ENCODE measurements at places on chromosomes 5 and 9.

DNA sequence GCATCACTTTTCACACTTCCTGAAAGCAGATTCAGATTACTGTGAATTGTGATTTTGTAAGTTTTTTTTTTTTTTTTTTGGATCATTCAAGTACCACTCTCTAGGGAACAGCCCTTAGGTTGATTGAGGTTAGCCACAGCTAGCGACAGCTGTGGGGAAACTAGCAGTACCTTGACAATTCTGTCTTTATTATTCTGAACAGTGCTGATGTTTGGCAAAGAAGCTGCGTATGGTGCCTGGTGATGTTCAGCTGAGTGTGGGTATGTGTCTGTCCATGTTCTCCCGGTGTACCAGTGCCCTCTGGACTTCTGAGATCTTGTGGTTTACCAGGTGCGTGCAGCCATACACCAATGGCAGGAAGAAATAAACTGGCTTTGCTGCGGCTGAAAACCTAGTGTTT lies 117.3 kb upstream of the PLPPR1 start:
- no peak for DNase-seq

GRCh38 chr9:28758341-28758740 lies 1185.1 kb upstream of the C9orf72 start:
- no peak for DNase-seq

GRCh38 chr5:181052672-181053487 lies 12.8 kb downstream of the BTNL9 start:
- no peak for DNase-seq

DNA sequence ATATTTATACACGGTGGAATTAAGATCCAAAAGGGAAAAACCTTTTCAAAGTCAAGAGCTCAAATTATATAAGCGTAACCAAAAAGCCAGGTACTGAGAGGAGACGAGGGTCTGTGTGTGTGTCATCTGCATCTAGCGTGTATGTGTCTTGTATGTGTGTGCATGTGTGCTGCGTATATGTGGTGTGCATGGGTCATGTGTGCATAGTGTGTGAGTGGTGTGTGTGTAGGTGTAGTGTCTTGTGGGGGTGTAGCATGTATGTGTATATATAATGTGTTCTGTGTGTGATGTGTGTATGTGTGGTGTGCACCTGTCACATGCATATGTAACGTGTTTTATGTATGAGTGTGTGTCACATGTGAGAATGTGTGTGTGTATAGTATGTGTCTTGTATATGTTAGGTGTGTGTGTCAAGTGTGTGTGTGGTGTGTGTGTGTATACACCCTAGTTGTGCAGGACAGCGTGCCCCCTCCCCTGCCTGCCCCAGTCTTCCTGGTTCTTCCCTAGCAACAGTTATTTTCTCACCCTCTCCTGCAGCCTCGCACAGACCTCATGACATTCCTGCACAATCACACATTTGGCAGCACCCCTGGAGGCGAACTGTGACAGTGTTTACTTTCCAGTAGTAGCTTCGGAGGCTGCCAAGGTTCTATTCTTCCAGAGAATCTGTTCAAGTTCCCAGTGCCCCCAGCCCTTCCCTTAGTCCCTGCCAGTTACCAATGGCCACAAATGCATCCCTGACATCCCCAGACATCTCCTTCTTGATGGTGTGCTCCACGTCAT lies 27.1 kb upstream of the TNIP1 start:
- DNase-seq = no peak

GRCh38 chr9:86614871-86615849 lies 260.9 kb upstream of the TUT7 start:
- peak; percentile 4 for DNase-seq

- no peak for DNase-seq
These were observed 19.6 kb downstream of the PPARGC1B start for GRCh38 chr5:149749481-149750365.

Measured in stimulated activated naive CD8-positive, alpha-beta T cell treated with anti-CD3 and anti-CD28 coated beads, Interleukin-15, Interleukin-2, amounts not matched to agents 100 U/mL and 50 U/mL, for 24 hours (primary cell).